ENCODE measurements at places on chromosomes 1 and 21.

DNA sequence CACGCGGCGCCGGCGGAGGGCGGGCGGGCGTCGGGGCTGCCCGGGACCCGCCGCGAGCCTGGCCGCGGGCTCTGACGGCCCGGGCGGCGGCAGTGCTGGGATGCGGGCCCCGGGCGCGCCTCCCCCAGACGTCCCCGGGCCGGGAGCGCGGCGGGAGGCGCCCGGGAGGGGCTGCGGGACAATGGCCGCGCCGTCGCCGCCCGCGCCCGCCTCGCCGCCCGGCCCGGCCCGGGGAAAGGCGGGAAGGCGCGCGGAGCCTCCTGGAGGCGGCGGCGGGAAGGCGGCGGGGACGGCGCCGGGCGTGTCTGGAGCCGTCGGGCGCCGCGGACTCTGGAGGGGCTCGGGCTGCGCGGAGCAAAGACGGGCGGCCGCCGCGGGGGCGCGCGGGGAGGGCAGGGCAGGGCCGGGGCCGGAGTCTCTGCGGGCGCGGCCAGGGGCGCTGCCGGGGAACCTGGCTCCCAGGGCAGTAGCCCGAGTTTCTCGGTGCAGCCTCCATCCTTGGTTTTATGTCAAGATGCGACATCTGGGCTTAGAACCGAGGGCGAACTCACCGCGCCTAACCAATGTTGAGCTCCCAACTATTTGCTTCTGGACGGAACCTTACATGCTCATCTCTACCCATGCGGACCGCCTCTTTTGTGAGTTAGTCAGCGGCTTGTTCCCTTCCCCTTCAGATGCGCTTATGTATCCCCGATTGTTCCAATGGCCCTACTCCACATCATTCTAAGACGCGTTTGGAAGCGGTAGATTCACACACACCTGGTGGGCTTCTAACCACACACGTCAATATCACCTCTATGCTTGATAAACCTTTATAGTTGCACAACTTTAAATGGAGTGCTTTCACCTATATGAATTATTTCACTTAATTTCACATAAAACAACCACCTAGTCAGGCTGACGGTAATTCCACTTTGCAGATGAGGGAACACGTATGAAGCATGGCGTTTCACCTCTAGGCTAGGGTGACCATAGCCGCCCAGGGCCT, 651 bp downstream of the ZBTB8A start:
- DNase-seq = no peak

DNA sequence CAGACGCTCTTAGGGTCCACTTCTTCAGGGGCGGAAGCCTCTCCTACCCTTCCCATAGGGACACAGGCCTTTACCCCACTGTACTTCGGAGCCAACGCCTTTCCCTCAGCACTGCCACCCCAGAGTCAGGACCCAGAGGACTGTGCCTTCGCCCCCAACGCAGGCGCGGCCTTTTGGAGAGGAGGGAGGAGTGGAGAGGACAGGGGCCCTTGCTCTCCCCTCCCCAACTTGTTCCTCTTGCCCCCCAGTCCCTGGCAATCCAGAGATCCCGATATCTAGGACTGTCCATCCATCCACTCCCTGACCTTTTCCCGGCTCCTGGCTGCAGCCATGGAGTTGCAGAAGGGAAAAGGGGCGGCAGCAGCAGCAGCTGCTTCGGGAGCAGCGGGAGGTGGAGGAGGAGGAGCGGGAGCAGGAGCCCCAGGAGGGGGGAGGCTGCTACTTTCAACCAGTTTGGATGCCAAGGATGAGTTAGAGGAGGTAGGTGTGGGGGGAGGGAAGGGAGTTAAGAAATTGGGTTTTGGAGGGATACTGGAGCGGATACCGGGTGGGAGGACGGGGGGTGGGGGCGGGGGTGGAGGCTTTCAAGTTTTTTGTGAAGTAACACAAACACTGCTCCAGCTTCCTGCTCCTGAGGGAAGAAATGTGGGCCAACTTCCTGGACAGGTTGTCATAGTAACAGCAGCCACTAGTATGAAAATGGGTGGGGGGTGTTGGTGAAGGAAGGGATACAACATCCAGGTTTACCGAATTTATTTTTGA, 636 bp downstream of the INTS3 start:
- DNase-seq = peak; percentile 14

DNA sequence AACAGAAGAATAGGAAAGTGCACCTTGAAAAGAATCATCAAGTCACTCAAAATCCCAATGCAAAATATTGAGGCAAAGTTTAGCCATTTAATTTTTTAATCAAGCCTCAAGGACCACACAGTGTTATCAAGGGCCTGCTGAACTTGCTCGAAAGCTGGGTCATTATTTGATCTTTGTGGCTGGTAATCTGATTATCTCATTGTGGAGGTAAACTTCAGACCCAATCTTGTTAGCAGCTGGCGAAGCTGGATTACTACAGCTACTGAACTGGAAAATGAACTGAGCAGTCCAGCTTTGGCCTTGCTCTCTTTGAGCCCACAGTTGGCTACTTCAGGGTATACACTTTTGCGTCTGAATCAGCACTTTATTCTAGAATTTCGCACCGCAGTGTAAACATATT, 94.4 kb downstream of the BARHL2 start:
- DNase-seq = no peak

- no peak for DNase-seq
These were observed 27.7 kb upstream of the ELAVL4 start for GRCh38 chr1:50080904-50081586.

DNA sequence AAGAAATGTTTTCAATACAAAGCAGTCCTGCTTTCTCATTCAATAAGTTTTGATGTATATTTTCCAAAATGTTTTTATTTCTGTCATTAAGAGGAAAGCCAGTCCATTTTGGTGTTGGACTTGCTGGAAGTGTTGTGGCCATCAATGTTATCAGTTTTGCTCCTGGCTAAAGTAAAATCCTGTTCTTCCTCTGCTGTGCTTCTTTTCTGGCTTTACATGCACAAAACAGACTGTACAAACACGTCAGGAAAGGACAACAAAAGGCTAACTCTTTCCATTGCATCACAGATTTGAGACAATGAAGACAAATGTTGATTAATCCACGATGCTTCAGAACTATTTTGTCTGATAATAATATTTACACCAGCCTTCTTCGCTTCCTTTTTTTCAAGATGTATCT, 735.4 kb downstream of the LTN1 start:
- DNase-seq = no peak

GRCh38 chr1:174276087-174276486, 116.8 kb downstream of the RABGAP1L start:
- DNase-seq = no peak

GRCh38 chr1:235207209-235207565, 46.1 kb upstream of the RBM34 start:
- DNase-seq = peak; percentile 51

DNA sequence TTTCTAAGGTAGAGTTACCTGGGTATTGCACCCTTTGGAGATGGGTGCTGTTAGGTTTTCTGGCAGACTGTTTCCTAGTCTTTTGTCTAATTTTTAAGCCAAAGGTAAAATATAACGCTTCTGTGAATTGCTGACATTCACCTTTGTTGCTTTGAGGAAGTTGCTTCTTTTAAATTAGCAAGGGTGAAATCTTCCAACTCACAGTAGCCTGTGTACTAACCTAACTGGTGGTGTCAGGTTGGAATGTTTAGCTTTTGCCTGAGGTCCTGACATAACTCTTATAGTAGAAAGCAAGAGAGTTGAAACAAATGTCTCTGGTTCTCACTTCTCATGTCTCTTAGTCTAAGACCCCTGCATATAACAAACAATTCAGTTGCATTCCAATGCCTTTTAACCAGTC, 61.1 kb upstream of the LPGAT1 start:
- no peak for DNase-seq

GRCh38 chr1:230073371-230074035, 6.5 kb downstream of the GALNT2 start:
- DNase-seq = no peak

- DNase-seq = no peak
These were observed 318.9 kb downstream of the SEC16B start for GRCh38 chr1:177650947-177651346.

GRCh38 chr1:227919906-227920305, 27.8 kb downstream of the WNT9A start:
- no peak for DNase-seq

DNA sequence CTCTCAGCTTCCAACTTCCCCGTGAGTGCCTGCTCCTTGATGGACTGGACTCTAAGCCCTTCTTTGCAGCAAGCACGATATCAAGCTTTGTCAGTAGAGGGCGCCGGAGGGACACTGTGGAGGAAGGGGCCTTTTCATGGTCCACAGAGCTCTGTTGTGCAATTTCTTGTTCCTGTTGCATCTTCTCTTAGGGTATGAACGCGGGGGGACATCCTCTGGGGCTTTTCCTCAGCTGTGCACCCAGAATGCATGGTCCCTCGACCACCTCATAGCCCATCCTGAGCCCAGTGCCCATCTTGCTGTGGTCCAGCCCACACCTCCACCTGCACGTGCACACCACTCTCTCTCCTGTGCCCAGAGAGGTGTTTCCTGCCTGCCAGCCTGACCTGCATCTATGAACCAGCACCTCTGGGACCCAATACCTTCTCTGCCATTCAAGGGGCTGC, 556.8 kb downstream of the PTPRU start:
- DNase-seq = peak; percentile 43

GRCh38 chr1:178727014-178727895, 2.2 kb downstream of the RALGPS2 start:
- no peak for DNase-seq

DNA sequence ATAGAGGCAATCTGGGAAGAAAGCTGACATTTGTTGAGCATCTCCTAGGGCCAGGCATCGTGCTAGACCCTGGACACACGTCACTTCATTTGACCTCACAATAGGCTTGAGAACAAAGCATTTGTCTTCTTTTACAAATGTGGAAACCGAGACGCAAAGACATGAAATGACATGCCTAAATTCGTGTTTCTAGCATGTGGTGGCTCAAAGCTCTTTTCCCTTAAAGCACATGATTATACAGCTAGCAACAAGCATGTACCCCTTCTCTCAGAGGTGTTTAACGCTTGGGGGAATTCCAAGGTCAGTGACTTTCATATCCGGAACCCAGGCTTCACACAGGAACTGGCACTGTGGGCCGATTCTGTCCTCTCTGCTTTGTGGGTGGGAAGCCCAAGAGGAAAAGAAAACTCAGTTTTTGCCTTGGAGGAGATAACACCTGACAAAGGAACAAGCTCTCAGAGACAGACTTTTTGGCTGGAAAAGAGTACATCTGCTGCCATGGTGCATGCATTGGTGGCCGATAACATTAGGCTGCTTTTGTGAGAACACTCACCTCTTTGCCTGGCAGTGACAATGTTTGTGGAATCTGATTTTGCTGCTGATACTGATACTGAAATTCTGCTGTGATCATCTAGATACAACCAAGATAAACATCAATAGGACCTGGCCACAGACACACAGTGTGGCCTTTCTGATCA, 15.4 kb upstream of the CD2 start:
- DNase-seq = peak; percentile 80

DNA sequence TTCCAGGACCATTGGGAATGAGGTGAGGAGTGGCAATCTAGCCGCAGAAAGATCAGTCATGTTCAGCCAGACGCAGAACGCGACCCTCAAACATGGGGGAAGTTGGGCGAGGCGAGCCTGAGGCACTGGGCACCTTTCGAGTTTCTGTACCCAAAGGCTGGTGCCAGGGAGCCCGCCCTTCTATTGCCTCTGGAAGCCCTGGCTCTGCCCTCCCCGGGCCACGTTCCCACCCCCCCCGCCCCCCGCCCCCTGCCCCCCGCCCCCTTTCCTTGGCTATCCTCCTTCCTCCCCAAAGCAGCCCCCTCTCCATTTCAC, 2.2 kb upstream of the ZBTB7B start:
- no peak for DNase-seq

GRCh38 chr21:45969921-45970673, 11.5 kb upstream of the COL6A1 start:
- no peak for DNase-seq

GRCh38 chr1:220341126-220341525, 68.9 kb upstream of the RAB3GAP2 start:
- DNase-seq = no peak

GRCh38 chr21:40846103-40846502, 855 bp downstream of the DSCAM start:
- no peak for DNase-seq

DNA sequence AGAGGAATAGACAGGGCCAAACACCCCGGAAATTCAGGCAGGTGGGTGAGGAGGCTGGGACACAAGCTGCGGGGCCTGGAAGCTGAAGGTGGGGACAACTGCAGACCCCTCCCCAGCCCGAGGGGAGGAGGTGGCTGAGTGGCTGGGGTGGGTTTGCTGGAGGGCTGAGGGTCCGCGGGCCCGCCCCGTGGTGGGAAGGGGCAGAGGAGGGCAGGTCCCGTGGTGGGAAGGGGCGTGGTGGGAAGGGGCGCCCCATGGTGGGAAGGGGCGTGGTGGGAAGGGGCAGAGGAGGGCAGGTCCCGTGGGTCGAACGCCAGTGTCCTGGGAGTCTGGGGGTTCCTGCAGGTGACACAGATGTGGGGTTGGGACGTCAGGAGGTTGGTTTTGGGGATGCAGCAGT, 24.3 kb upstream of the TTLL10 start:
- DNase-seq = no peak

GRCh38 chr1:116580446-116581322, 9.9 kb upstream of the CD58 start:
- DNase-seq = no peak

DNA sequence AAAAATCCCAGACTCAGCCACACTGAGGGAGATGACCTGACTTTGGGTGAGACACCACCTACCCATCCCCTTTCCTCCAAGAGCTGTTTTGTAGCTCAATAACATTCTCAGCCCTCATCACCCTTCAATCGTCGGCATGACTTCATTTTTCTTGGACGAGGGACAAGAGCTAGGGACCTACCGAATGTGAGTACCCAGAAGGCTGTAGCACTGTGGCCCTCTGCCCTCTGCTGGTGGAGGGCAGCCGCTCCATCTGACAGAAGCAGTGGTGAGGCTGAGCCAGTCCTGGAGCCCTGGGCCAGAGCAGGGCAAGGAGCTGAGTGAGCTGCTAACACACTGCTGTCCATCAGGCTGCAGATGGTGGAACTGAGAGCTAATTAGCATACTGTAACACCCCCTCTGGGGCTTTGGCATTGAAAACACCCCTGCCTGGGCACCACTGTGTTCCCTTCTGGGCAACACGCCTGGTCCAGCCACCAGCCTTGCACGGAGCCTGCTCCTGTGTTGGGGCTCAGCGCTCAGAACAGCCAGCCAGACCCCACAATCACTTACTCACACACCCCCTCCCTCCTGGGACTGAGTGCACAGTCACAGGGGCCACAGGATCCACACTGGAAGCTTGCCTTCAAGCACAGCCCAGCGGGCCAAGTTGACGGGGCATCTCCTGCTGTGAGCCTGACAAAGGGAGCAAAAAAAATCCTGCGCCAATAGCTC, 18.3 kb upstream of the ALPL start:
- no peak for DNase-seq

DNA sequence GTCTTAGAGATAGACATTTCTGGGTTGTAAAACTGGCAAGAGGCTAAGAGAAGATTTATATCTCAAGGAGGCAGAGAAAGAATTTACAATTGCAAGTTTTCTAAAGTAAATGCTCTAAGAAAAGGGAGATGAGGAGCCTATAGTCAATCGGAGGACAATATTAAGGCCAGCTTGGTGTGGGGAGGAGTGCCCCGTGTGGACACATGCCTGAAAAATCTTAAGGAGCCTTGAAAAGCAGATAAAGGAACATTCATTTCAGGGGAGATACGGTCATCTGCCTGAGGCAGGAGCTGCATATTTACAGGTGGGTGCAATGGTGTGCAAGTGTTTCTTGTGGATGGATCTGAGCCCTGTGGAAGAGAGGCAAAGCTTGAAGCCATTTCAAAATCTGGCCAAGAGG, 25.6 kb downstream of the FCRL2 start:
- no peak for DNase-seq

GRCh38 chr21:23401278-23401677, 2206.0 kb downstream of the MRPL39 start:
- no peak for DNase-seq
